ENCODE measurements at places on chromosomes 2 and 18.

DNA sequence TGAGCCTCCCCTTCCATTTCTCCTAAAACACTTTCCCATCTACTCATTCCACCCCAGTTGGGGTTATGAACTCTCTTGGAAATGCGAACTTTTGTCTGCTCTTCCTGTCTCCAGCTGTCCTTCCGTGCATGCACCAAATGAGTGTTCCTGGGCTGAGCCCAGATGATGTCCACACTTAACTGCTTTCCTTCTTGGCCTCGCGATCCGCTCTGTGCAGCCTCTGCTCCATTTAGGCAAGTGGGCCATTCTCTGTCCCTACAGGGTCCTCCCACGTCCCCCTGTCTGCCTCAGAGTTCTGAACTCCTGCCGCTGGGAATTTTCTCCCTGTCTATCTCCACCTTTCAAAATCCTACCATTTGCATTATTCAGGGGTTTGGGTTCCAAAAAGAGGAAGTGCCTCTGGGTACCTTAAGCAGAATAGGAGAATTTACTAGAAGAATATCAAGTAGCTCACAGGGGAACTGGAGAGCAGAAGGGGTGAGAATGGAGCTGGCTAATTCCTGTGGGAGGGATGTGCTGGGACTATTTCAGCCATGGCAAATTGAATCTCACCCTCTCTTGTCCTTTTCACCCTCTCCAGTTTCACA, 4.7 kb upstream of the NCK2 start:
- DNase-seq = no peak

DNA sequence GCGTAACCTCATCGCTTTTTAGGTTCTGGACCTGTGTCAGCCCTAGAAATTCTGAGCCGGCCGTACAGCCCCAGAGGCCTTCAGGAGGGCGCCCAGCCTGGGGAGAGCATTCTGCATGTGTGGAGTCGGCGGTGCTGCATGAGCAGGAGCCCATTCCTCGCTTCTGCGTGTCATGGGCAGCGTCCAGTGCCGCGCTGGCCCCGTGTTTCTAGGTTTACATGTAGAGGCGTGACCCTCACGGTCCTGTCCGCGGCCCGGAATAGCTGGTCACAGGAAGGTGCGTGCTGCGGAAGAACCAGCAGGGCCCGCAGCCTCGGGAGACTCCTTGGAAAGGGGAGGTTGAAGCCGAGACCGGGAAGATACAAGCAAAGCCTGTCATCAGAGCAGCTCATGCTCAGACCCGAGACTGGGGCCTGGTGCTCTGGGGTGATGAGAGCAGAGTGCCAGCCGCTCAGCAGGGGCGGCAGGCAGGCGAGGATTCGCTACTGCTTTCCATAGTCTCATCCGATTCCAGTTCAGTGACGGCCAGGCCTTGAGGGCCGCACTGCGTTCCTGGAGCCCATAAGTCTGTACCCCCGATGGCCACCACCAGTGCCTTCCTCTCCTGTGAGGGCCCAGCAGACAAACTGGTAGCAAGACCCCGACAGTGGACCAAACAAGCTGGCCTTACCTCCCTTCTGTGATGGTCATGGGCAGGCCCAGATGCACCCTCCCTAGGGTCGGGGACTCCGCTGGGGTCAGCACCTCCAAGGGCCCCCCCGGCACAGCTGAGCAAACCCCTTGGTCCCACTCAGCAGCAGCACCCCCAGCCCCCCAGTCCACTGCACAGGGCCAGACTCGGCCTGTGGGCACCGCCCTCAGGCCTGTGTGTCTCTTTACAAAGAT, 15.6 kb upstream of the NFATC1 start:
- no peak for DNase-seq

DNA sequence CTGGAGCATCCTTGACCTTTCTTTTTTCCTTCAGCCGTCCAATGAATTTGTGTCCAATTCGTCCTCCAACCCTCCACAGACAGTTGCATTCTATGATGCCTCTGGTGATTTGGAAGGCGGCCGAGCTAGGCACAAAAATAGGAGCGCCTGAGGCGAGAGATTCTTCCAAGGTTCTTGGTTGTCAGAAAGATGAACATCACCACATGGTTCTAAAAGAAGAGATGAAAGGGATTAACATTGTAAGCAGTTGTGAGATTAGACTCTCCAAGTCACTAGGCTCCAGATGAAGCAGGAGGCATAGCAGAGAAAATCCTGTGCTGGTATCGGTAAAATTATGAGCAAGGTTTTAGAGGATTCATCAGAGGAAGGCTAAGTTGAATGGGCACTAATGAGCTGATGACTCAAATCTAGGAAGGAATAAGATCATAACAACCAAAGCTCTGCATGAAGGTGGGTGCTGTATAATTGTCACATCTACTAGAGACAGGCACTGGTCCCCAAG, 75.4 kb upstream of the MAP4K3 start:
- DNase-seq = peak; percentile 80

- DNase-seq = peak; percentile 52
These were observed 16.4 kb upstream of the FBLN7 start for GRCh38 chr2:112121682-112122254.

DNA sequence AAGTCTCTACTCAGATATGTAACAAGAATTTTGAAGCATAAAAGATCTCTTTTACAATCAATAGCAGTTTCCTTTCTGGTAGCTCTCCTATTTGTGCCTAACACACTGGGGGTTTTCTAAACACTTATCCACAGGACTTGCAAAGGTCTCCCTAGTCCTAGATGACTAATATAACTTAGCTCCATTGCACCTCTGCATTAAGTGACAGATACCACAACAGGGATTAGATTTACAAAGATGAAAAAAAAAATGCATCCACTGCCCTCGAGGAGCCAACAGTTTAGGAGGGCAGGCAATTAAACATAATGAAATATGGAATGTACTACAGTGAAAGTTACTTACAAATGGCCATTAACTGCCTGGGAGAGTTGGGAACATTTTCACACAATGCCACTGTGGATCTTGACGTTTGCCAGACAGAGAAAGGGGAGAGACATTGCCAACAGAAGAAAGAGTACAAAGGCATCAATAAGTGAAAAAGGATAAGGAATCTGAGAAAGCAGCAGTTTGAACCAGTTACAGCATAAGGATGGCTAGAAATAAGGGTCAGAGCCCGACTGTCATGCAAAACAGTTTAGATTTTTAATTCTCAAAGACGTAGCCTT, 14.3 kb downstream of the PPP3R1 start:
- DNase-seq = peak; percentile 24

GRCh38 chr18:75208836-75209128, 157 bp downstream of the PTGR3 start:
- no peak for DNase-seq

DNA sequence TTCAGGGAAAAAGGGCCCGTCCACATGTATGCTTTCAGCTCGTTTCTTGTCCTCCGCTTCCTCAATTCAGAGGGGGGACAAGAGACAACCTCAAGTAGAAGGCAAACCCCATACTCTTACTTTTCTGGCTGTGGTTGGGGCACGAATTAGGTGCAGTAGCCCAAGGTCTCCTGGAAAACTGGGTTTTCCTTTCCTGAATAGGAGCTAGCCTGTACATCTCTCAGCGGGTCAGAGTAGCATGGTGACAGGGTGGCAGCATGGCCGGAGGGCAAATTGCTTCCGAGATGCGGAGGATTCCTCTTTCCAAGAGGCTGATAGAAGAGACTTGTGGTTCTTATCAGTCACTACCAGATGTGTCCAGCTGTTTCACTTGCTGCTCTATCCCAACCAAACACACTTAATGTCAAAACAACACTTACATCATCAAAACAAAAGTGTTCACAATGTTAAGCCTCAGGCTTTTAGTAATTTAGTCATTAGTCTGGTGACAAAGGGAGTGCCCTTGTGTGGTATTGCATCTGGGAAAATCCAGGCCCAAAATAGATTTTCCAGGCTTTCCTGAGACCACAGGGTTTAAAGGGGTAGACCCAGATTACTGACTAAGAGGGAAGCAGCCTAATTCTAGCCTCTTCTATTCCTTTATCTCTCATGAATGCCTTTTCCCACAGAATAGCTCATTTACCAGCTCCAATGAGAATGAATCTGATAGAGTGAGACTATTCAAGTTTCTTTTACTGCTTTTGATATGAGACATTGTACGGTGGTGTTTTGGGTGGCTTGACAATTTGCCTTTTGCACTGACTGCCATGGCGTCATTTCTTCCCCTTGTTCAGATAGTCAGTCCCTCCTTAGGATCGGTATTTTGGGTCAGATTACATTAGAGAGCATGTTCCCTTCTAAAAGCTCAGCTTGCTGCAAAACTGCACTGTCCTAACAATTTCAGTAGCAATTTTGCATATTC, 162.0 kb downstream of the LTBP1 start:
- DNase-seq = peak; percentile 46

GRCh38 chr2:182950546-182950945, 84.1 kb upstream of the FRZB start:
- no peak for DNase-seq

DNA sequence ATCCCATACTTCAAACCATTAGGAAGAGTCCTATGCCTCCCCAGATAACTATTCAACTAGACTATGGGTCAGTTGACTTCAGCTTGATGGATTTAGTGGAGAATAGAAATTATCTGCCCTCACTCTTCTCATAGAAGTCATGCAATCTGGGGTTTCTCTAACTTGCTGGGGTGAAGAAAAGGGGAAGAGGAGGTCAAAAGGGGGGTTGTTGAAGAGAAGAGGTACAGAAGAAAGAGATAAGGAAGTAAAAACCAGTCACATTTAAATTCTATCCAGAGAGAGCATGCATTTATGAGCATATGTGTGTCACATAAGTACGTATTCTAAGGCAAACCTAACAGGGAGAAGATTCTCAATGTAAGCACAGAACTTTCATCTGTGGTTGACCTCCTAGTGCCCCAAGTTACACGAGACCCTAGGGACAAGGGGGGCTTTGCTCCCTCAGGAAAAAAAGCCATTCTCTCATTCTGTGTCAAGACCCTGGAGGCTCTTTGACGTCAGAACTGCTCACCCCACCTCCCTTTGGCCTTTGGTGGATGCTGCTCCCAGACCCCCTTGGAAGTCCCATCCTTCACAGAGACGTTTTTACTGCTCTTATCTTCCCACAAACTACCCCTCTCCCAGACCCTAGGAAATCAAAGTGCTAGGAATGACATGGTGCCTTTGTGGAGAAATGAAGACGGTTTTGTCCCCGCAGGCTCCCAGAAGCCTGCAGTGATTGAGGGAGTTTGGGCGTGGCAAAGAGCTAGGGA, 236.8 kb upstream of the TNP1 start:
- no peak for DNase-seq

DNA sequence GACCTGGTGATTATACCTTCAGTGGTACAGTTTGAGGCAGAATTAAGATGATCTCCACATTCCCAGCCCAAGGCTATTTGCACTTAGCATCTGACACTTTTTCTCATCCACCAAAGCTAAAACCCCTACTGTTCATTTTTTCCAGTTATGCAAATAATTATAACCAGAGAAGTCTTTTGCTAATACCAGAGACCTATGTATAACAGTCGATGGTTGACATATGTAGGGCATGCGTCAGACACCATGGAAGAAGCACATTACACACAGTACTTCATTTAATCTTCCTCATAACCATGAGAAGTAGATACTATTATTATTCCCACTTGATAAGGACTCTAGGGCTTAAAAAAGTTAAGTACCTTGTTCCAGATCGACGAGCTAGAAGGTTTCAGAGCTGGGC, 36.5 kb downstream of the AP1S3 start:
- DNase-seq = no peak

- no peak for DNase-seq
These were observed 6.4 kb upstream of the PROC start for GRCh38 chr2:127411653-127412369.

DNA sequence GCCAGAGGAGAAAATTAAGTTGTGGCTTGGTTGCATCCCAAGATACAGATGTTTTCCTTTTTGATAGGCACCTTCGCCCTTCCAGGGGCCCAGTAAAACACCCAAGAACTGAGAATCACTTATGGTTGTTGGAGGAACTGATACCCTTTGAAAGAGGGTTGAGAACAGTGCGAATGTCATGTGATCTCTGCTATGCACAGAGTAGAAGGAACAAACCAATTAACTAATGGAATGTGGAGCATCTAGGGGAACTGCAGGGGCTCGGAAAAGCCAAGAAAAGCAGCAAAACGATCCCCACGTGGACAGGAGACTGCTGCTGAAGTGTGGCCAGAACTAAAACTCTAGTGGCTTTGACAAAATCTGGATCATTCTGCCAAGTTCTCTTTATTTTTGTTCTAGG, 58.8 kb downstream of the APOB start:
- DNase-seq = no peak

- DNase-seq = no peak
These were observed 31.0 kb downstream of the COA5 start for GRCh38 chr2:98577313-98577712.

GRCh38 chr2:131039101-131039440, 54.2 kb downstream of the FAM168B start:
- DNase-seq = no peak

- peak; percentile 37 for DNase-seq
These were observed 85.6 kb upstream of the TAF1B start for GRCh38 chr2:9757501-9758264.

DNA sequence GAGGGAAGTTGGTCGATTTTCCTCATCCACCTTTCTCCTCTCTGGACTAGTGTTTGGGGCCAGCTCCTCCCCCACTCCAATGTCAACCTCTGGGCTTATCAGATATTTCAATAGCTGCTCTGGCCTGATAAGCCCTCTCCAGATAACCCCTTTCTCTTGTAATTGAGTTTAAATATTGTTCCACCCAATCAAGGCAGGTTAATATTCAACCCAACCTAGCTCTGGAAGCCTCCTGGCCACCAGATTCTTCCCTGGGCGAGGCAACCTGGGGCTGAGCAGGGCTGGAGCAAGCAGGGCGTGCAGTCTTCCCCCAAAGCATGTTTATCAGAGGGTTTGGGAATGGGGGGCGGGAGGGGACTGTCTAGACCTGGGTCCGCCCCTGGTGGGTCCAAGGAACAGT, 73.8 kb downstream of the TFCP2L1 start:
- DNase-seq = no peak

- DNase-seq = no peak
These were observed 45.3 kb downstream of the PIKFYVE start for GRCh38 chr2:208311321-208311720.
